ENCODE measurements at places on chromosomes 6 and 20.

- DNase-seq, result no peak
These were observed 457.9 kb downstream of the TBC1D32 start for GRCh38 chr6:120876424-120876823.

- no peak for DNase-seq
These were observed 62.6 kb downstream of the FAM83B start for GRCh38 chr6:54909184-54909583.

DNA sequence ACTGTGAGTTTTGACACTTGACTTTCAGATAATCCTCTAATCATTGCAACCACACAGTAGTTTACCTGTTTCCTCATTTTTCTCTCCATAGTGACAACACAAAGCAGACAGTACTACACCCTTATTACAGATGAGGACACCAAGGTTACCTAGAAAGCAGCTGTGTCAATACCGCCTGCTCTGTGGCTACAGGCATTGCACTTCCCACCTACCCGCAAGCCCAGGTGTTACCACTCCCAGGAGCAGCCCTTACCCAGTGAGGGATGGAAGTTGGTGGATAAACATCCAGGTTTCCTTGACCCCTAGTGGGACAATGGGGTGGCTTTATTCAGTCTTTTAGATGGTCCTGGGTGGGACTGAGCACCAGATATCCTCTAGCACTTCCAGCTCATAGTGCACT lies 503.6 kb downstream of the PTPRT start:
- DNase-seq, result no peak

DNA sequence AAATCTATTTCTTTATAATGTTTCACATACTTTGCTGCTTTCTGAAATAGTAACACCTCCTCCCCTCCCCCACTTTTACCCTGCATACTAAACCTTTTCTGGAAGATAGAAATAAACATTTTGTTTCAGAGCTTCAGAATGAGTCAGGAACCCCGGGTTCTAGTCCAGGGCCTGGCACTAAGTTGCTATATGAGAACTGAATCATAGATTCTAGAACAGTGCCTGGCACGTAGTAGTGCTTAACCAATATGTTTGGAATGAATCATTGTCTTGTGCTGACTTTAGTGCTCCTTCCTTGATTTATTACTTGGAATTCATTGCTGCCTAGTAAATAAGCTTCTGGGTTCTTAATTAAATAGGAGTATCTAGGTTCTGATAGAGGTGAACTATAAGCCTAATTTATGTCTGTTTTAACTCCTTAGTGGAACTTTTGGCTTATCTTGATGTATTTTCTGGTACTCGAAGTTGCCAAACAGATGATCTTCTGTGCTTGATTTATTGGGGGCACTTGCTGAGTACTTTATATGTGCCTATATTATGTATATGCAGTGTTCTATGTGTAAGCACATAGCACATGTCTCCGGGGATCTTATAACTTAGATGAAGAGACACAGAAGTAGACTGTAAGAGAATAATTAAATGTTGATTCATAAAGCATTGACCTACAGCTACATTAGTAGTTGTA lies 18.6 kb downstream of the TAB2 start:
- no peak for DNase-seq

DNA sequence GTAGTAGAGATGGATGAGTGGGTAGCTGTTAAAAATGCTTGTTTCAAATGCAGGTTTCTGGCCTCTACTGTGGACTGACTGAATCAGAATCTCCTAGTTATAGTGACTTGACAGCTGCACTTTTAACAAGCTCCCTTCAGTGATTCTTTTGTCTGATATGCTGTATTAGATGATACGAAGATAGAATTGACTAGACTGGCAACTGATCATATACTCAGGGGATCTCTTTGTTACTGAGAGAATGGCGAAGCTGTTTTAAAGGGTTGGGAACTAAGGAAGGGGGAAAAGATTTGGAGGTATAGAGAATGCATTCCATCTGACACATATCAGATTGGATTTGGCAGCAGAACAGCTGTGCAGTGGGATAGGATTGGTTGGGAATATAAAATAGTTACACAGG lies 7.0 kb downstream of the ENPP4 start:
- no peak for DNase-seq

DNA sequence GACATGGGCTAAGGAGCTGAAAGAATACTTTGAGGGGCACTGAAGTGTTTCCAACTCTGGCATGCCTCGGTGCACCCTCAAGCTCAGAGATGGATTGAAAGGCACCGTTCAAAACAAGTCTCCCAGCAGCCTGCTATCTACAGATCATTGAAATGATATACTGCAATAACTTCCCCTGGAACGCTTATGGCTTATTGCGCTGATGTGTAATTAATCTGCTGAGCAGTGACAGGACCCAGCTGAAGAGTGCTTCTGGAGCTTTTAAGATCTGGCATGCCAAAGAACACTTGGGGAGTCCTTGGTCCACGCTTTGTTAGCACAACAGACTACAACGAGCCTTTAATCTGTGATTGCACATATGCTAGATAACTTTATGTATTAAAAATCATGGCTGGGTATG lies 708.2 kb downstream of the PRKN start:
- DNase-seq, result no peak

- no peak for DNase-seq
These were observed 189.2 kb upstream of the FERMT1 start for GRCh38 chr20:6311841-6312655.

GRCh38 chr6:158867381-158868121 lies 48.4 kb upstream of the EZR start:
- DNase-seq, result no peak

GRCh38 chr6:127792616-127793015 lies 108.2 kb downstream of the THEMIS start:
- DNase-seq, result no peak

- no peak for DNase-seq
These were observed 47.5 kb downstream of the TSPYL4 start for GRCh38 chr6:116206231-116206903.

GRCh38 chr6:75266716-75267291 lies 17.8 kb downstream of the TMEM30A start:
- DNase-seq, result no peak

- no peak for DNase-seq
These were observed 823.4 kb upstream of the GJE1 start for GRCh38 chr6:141309295-141309694.

GRCh38 chr6:159761129-159761872 lies 544 bp upstream of the ACAT2 start:
- DNase-seq, result no peak

- no peak for DNase-seq
These were observed 706 bp downstream of the DDO start for GRCh38 chr6:110414669-110415068.

GRCh38 chr6:44310241-44310640 lies 2.9 kb downstream of the AARS2 start:
- DNase-seq, result no peak
